Activated CD4-positive, alpha-beta T cell treated with anti-CD3 and anti-CD28 coated beads, Interleukin-2, amount 10 ng/mL, durations not matched to agents 7 days and 5 days (primary cell): ENCODE measurements at places on chromosomes 13 and 19.

- H3K36me3 ChIP-seq = peaks cover 1% of the 10 kb centered on the region
- H3K4me1 ChIP-seq = peaks cover 34% of the 10 kb centered on the region
- H3K27ac ChIP-seq = no peak overlapping the region
- no peak for DNase-seq
- H3K4me3 ChIP-seq = no peak overlapping the region
Observed at GRCh38 chr19:2255112-2255845, 938 bp downstream of the JSRP1 start.

- H3K27ac ChIP-seq = no peak overlapping the region
- H3K36me3 ChIP-seq = no peaks in the 10 kb centered on the region
- H3K4me3 ChIP-seq = no peak overlapping the region
Observed at GRCh38 chr19:2814426-2814825, 5.2 kb upstream of the ZNF554 start.

GRCh38 chr19:53165691-53166091, 6.8 kb upstream of the ZNF347 start:
- no peaks in the 10 kb centered on the region for H3K4me1 ChIP-seq
- DNase-seq = no peak
- H3K36me3 ChIP-seq = peaks cover 19% of the 10 kb centered on the region
- no peaks in the 10 kb centered on the region for H3K27me3 ChIP-seq
- H3K4me3 ChIP-seq = no peak overlapping the region

- no peaks in the 10 kb centered on the region for H3K4me1 ChIP-seq
- H3K36me3 ChIP-seq = no peaks in the 10 kb centered on the region
- no peak overlapping the region for H3K4me3 ChIP-seq
- no peaks in the 10 kb centered on the region for H3K27me3 ChIP-seq
- no peak overlapping the region for H3K27ac ChIP-seq
Observed at GRCh38 chr19:13037161-13037560, 41.9 kb downstream of the NFIX start.

GRCh38 chr13:28337166-28338005, 157.5 kb downstream of the FLT1 start:
- no peak overlapping the region for H3K4me3 ChIP-seq
- H3K27me3 ChIP-seq = peaks cover 3% of the 10 kb centered on the region
- DNase-seq = no peak
- H3K27ac ChIP-seq = no peak overlapping the region
- peaks cover 4% of the 10 kb centered on the region for H3K4me1 ChIP-seq

DNA sequence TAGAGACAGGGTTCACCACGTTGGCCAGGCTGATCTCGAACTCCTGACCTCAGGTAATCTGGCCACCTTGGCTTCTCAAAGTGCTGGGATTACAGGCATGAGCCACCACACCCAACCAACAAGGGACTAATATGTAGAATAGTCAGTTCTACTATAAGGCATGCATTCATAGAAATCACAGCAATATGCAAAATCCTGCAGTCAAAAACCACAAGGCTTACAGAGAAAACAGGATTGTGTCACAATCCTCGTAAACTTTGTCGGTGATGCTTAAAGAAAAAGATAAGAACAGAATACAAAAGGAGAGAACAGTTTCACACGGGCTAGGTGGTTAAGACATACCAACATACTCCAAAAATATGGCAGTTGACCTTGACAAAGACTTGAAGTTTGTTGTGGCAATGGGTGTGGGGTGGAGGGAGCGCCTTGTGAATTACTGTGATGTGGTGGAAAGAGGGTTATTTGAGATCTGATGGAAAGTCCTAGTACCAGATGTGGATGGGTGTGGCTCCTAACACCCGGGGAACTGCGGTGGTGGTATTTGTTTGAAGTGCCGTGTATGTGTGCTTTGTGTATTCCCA, 12.4 kb downstream of the NOSIP start:
- peak overlapping the region; percentile 61 for H3K4me3 ChIP-seq
- H3K27ac ChIP-seq = peak overlapping the region; percentile 98
- DNase-seq = peak; percentile 92
- H3K4me1 ChIP-seq = peaks cover 76% of the 10 kb centered on the region

GRCh38 chr13:20525144-20525600, 485 bp downstream of the CRYL1 start:
- no peaks in the 10 kb centered on the region for H3K27me3 ChIP-seq
- peak overlapping the region; percentile 73 for H3K27ac ChIP-seq
- no peaks in the 10 kb centered on the region for H3K36me3 ChIP-seq
- peak; percentile 22 for DNase-seq
- peak overlapping the region; percentile 78 for H3K4me3 ChIP-seq
